ENCODE measurements at places on chromosomes 3 and 15.
A peak's percentile ranks its signal among the peaks of the same experiment; 100 is the strongest.

DNA sequence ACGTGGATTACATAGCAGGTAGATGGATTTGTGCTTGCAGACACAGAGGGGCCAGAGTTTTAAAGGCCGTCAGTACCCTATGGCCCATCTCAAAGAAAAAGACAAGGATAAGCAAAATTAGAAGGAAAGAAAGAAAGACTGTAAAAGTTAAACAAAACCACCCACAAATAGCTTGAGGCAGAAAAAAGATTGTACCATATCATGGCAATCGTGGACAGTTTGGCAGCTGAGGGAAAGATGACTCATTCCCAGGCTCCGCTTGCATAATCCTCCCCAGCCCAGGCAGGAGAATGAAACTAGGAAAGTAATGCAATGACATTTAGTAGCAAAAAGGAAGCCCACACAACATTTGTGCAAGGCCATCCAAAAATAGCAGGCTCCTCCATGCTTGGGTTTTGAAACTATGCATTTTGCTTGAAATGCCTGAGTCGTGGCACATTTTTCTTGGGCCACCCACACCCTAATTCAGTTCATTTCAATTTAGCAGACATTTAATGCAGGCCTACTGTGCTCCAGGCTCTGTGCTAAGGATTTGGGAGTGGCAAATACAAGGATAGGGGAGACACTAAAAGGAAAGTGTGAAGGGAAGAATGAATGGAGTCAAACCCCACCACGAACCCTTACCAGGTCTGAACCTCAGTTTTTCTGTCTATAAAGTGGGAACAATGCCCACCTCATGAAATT, 40.9 kb upstream of the SMAD3 start:
- DNase-seq, result peak; percentile 57

GRCh38 chr15:98143116-98143515, 182.6 kb downstream of the ARRDC4 start:
- no peak for DNase-seq

GRCh38 chr3:127740136-127740915, 67.6 kb downstream of the ABTB1 start:
- no peak for DNase-seq

DNA sequence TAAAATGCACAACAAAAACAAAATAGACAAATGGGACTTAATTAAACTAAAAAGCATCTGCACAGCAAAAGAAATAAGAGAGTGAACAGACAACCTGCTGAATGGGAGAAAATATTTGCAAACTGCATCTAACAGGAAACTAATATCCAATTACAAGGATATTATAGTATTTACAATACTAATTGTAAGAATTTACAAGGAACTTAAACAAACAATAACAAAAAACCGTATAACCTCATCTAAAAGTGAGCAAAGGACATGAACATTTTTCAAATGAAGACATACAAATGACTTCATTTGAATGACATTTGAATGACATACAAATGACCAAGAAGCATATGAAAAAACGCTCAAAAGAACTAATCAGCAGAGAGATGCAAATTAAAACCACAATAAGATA, 66.4 kb downstream of the CSNK1G1 start:
- no peak for DNase-seq

DNA sequence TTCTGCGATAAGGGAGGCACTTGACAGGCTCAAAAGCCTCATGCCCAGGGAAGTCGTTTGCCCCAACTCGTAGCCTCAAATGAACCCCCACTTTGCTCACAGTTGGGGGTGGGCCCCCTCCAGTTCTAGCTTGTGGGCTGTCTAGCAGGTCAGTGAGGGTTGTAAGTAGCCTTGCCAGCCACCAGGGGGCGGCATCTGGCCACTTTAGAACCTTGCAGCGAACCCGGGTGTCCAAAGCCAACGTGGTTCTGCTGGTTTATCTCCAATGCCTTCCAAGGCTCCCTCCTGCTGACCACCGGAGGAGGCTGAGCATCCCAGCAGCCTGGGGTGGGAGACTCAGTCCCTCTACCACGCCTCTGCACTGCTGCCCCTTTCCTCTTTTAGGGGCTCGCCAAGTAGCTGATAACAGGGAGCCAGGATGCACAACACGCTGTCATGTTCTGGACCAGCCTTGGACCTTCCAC, 9.2 kb upstream of the RBSN start:
- DNase-seq, result no peak

- no peak for DNase-seq
Observed at GRCh38 chr3:110311541-110311940, 760.1 kb upstream of the NECTIN3 start.

- no peak for DNase-seq
Observed at GRCh38 chr3:42591811-42592210, 1.2 kb downstream of the SS18L2 start.

GRCh38 chr15:78925956-78926743, 18.7 kb downstream of the CTSH start:
- DNase-seq, result no peak

DNA sequence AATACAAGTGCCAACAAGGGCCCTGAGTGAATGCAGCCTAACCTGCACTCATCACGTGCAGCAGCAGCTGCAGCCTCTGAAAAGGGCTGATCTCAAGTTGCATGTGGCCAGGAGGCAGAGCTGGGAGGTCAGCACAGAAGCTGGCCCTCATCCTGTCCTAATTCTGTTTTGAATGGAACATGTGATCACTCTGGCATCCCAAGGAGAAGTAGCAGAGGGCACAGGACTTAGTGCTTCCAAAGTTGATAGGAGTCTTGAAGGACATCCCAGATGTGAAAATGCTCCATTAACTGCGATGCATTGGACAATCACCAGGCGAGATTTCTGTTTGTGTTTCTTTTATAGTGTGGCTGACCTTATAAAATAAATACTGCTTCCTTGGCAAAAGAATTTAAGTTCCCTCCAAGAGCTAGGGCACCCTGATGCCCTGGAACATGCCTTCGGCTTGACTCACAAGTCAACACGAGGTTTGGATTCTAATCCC, 31.6 kb upstream of the STAG1 start:
- DNase-seq, result no peak

DNA sequence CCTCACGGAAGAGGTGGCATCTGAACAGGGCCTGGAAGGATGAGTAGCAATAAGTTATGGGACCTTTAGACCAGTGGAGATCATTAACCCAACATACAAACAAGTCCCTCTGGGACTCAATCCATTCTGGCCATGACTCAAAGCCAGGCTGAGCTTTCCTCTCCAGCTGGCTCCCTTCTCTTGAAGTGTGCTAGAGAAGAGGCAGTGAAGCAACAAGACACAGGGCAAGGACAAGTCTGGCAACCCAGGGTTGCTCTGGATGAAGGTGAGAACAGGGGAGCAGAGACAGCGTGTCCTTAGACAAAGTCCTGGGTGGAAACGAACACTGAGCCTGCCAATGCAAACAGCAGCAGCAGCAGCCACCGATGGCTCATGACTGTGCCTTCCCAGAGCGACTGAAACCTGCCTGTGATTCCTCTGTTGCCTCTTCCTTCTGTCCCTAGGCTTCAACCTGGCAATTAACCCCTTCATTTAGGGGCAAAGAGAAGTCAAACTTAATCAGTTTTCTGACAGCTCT, 86.8 kb downstream of the BDH1 start:
- DNase-seq, result no peak

GRCh38 chr3:155024006-155024638, 56.0 kb upstream of the MME start:
- DNase-seq, result no peak

- DNase-seq, result no peak
Observed at GRCh38 chr3:117080872-117081271, 371.3 kb downstream of the TUSC7 start.

GRCh38 chr3:181253796-181254195, 264.3 kb upstream of the DNAJC19 start:
- no peak for DNase-seq

DNA sequence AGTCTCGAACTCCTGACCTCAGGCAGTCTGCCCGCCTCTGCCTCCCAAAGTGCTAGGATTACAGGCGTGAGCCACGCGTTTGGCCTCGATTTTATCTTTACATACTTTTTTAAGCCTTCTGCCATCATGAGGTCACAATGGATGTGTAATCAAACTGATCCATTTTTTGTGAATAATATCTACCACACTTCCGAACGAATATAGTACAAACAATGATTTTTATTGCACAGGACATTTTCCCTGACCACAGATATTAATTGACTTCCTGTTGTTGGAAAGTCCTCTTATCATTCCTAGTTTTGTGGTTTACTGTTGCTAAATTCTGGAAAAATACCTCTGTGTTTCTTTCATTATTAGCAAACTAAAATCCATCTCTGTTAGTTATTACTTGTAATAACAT, 68.9 kb downstream of the MINDY2 start:
- DNase-seq, result no peak

- no peak for DNase-seq
Observed at GRCh38 chr3:134362221-134362620, 12.0 kb downstream of the AMOTL2 start.

- DNase-seq, result no peak
Observed at GRCh38 chr3:71180524-71180923, 403.0 kb downstream of the FOXP1 start.

DNA sequence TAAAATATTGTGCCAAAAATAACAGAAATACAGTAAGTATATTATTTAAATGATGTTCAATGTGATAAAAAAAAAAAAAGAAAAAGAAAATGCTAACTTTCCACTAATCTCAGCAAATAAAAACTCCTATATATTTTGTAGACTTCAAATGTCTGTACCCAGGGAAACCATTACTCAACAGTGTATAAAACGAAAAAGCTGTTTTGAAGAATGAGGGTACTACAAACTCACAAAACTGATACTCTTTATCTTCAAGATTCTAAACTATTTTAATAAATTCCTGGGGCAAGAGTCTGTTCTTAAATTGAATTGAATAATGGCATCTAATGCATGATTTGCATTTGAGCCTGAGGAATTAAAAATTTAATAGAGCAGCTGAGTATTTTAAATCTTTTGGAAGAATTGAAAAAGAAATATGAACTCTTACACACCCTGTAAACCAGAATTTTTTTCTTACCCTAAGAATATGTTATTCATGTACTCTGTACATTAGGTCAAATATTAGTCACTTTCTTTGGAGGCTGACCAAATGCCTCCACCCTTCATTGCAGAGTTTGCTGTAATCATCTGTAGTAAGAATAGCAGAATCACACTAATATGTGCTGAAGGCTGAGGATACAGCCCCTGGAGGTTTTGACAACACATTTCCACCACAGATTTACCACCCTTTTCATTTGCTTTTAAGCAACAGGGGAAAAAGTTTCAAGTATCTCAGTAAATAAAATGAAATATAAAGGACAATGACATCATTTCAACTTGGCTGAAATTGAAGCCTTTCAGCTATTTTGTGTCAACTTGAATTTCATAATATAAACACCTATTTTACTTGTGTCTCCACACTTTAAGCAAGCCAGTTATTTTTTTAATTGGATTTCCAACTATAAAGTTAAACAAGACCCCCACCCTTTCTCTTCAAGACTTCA, 79.7 kb downstream of the FBN1 start:
- peak; percentile 26 for DNase-seq

GRCh38 chr3:147924755-147925154, 515.6 kb downstream of the ZIC1 start:
- no peak for DNase-seq

- DNase-seq, result no peak
Observed at GRCh38 chr3:9602620-9603019, 46.7 kb upstream of the MTMR14 start.

- no peak for DNase-seq
Observed at GRCh38 chr3:88005066-88005465, 53.7 kb downstream of the CGGBP1 start.

DNA sequence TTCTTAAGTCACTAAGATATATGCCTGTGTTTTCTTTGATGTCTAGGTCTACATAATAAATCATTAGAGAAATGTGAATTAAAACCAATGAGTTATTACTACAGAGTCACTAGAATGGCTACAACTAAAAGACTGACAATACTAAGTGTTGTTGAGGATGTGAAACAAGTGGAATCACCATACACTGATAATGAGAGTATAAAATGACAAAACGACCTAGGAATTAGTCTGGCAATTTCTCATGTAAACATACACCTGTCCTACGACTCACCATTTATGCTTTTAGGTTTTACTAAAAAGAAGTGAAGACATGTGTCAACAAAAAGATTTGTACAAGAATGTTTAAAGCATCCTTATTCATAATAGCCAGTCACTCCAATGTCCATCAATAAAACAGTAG, 75.2 kb upstream of the SATB1 start:
- DNase-seq, result no peak

DNA sequence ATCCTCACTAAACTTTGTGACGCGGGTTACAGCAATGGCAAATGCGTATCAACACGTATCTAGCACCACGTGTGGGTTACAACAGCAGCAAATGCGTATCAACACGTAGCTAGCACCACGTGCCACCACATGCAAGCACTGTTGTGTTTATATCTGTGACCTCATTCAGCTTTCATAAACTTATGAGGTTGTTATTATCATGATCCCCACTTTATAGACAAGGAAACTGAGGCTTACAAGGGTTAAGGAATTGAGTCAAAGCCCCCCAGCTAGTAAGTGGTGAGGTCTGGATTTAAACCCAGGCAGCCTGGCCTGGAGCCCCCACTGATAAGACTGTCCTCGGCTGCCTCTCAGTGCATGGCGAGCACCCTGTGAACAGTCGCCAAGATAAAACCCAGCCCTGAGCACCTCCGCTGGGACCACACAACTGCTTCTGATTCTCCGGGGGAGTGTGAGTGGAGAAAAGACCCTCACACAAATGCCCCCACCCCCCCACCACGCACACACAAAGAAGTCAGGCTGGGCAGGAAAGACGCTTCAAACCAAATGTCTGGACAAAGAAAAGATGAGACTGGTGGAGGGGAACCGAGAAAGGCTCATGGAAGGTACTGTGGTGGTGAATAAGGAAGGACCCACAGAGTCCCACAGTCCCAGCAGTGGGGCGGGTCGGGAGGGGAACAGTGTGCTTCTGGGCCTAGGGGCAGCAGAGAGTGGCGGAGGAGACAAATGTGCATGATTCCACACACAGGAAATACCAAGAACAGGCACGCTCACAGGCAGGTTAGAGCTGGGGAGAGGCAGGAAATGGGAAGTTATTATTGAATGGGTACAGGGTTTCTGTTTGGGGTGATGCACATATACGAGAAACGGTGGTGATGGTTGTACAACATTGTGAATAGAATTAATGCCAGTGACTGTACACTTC, 173.4 kb downstream of the XXYLT1 start:
- DNase-seq, result peak; percentile 85

DNA sequence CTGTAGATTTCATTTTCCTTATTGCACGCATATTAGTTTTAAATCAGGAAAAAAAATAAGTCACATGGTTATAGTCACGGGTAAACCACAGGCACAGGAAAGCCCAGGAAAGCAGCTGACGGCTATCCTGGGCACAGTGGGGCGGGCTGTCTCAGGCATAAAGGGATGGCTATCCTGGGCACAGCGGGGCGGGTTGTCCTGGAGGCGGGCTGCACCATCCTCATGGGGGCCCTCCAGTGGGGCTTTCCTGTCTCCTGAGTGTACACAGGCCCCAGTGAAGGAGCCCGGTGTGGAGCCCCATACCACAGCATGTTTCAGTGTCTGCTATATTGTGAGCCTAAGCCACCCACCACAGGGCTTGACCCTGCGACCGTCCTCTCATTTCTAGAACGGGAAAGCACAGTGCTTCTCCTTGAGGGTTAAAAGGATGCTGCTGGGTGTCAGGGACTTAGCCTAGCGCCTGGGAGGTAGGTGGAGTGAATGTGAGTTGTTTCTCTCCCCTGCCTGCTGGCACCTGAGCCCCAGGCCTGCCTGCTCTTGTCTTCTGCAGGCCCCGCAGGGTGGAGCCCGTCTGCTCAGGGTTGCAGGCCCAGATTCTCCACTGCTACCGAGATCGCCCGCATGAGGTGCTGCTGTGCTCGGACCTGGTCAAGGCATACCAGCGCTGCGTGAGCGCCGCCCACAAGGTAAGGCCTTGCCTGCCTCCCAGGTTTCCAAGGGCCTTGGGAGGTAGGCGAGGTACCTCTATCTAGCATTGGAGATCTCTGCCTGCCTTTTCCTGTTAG, 25.9 kb upstream of the PLXNA1 start:
- peak; percentile 68 for DNase-seq

- DNase-seq, result no peak
Observed at GRCh38 chr15:77457191-77457904, 36.7 kb downstream of the HMG20A start.

Measured in epithelial cell of prostate (primary cell).